ENCODE measurements at places on chromosomes 13 and 19.

DNA sequence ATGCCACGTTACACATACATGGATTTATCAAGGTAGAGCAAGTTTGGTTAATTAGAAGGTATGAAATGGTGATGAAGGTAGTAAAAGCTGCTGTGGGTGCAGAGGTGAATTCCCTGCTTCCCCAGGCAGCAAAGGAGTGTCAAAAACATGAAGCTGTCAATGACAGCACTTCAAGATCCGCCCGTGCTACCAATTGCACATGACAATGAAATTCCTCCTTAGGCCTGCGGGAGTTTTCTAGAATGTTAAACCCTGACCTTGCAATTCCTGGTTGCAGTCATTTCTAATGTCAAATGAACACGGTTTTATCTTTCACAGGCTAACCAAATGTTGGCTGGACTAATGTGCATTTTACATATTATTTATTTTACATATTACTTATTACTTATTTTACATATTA, 67.7 kb upstream of the LSM14A start:
- H3K27ac ChIP-seq, result no peak overlapping the region
- no peak overlapping the region for H3K4me3 ChIP-seq
- H3K36me3 ChIP-seq, result no peaks in the 10 kb centered on the region

GRCh38 chr19:5128251-5128935, 159.5 kb downstream of the KDM4B start:
- no peak overlapping the region for H3K4me3 ChIP-seq
- no peak overlapping the region for H3K27ac ChIP-seq
- peaks cover 5% of the 10 kb centered on the region for H3K36me3 ChIP-seq
- H3K27me3 ChIP-seq, result no peaks in the 10 kb centered on the region
- no peak for DNase-seq
- H3K4me1 ChIP-seq, result no peaks in the 10 kb centered on the region

GRCh38 chr19:48918801-48919247, 14.7 kb upstream of the DHDH start:
- DNase-seq, result no peak
- peaks cover 38% of the 10 kb centered on the region for H3K36me3 ChIP-seq
- H3K27ac ChIP-seq, result no peak overlapping the region
- no peaks in the 10 kb centered on the region for H3K27me3 ChIP-seq
- no peak overlapping the region for H3K4me3 ChIP-seq
- H3K4me1 ChIP-seq, result peaks cover 1% of the 10 kb centered on the region

- DNase-seq, result no peak
- H3K4me1 ChIP-seq, result no peaks in the 10 kb centered on the region
- no peaks in the 10 kb centered on the region for H3K36me3 ChIP-seq
- no peak overlapping the region for H3K4me3 ChIP-seq
- H3K27ac ChIP-seq, result no peak overlapping the region
- H3K27me3 ChIP-seq, result no peaks in the 10 kb centered on the region
These were observed 28.4 kb upstream of the SOHLH2 start for GRCh38 chr13:36242761-36243160.

DNA sequence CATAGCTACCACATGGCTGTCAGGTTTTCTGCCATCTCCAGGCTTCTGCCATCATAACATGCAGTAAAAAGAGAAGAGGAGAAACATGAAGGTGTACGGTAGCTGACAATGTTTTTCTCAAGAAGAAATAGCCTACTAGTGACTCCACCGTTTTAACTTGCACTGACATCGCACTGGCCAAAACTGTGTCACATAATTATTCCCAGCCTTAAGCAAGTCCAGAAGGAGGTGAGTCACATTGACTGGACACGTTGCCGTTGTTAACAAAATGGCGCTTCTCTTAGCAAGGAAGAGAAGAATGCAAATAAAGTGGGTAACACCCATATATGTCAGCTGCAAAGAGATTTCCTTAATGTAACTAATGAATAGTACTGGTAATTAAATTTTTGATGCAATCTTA, 810.4 kb upstream of the SLC10A2 start:
- no peaks in the 10 kb centered on the region for H3K36me3 ChIP-seq
- no peak for DNase-seq
- H3K4me3 ChIP-seq, result no peak overlapping the region
- H3K27ac ChIP-seq, result no peak overlapping the region
- H3K27me3 ChIP-seq, result no peaks in the 10 kb centered on the region
- H3K4me1 ChIP-seq, result no peaks in the 10 kb centered on the region

All from T-helper 2 cell treated with Interferon-gamma antibody and Interleukin-4, amounts not matched to agents 5 μg/mL and 100 μg/mL, for 36 hours (primary cell).